ENCODE measurements at places on chromosomes 12 and 14. TPM values are rescaled to one million over a fixed set of nuclear protein-coding genes. Genes with fewer than 3 reads are reported as not detected.

Gene CCDC38
- total RNA-seq = 0.08 TPM

Gene SLCO1B1
- total RNA-seq = 0.46 TPM

Gene PLEKHD1
- 0.04 TPM for total RNA-seq

Gene PLBD1
- total RNA-seq = 4.5 TPM

Gene TAS2R50
- total RNA-seq = not detected

Gene NGDN
- total RNA-seq = 58.6 TPM

Gene KLRC3
- total RNA-seq = 0.27 TPM

Gene LHX5
- total RNA-seq = not detected

Gene AICDA
- 0.05 TPM for total RNA-seq

Gene MYH6
- total RNA-seq = not detected

Gene CCDC197
- not detected for total RNA-seq

Gene GDF3
- total RNA-seq = not detected

Gene UNC79
- total RNA-seq = 0.02 TPM

Gene TGM1
- 1.3 TPM for total RNA-seq

All from A549 treated with CORT108297 at 1 μM for 4 hours (cell line).